ENCODE measurements at places on chromosomes 4 and X.

GRCh38 chrX:41145920-41146608, 60.8 kb downstream of the USP9X start:
- DNase-seq, result peak; percentile 3
- H3K27me3 ChIP-seq, result no peaks in the 10 kb centered on the region
- H3K36me3 ChIP-seq, result peaks cover 1% of the 10 kb centered on the region
- H3K4me1 ChIP-seq, result no peaks in the 10 kb centered on the region

DNA sequence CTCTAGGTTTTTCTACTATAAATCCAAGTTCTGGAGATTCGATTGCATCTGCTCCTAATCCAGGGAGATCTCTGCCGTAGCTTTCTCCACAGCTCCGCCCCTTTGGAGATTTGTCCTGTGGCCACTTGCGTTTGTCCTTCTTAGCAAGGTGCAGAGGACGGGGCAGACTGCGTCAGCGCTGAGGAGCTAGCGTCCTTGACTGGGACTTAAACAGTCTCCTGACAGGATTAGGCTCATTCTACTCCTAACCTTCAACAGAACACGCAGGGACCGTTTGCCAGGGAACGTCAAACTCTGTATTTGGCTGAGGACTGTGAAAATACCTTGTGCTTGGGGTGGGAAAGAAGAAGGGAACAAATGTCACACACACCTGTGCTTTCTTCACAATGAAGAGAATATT, 38.6 kb downstream of the SORBS2 start:
- no peaks in the 10 kb centered on the region for H3K36me3 ChIP-seq
- no peaks in the 10 kb centered on the region for H3K27me3 ChIP-seq
- H3K4me3 ChIP-seq, result no peak overlapping the region
- no peak for DNase-seq

GRCh38 chrX:136176399-136176825, 29.1 kb downstream of the FHL1 start:
- no peaks in the 10 kb centered on the region for H3K36me3 ChIP-seq
- no peaks in the 10 kb centered on the region for H3K4me1 ChIP-seq
- no peak overlapping the region for H3K4me3 ChIP-seq
- no peaks in the 10 kb centered on the region for H3K27me3 ChIP-seq
- no peak overlapping the region for H3K27ac ChIP-seq

- H3K27me3 ChIP-seq, result no peaks in the 10 kb centered on the region
- no peaks in the 10 kb centered on the region for H3K4me1 ChIP-seq
- no peaks in the 10 kb centered on the region for H3K36me3 ChIP-seq
- H3K4me3 ChIP-seq, result no peak overlapping the region
- no peak overlapping the region for H3K27ac ChIP-seq
These were observed 1044.0 kb downstream of the CCSER1 start for GRCh38 chr4:91171217-91171616.

DNA sequence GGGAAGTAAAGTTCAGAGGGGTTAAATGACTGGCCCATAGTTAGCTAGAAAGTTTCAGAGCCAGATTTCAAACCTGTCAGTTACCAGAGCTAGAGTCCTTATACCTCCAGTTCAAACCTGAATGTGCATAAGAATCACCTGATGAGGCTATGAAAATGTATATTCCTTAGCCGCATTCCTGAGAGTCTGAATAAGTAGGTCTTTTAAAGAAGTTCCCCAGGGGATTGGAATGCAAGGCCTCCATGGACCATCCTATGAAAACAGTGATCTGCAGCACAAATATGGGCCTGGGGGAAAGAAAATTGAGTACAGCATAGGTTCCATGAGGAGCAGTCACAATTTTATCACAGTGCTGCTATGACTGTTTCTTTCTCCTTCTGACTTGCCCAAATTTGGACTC, 263.9 kb upstream of the CXorf66 start:
- no peaks in the 10 kb centered on the region for H3K27me3 ChIP-seq
- no peaks in the 10 kb centered on the region for H3K4me1 ChIP-seq
- no peak overlapping the region for H3K4me3 ChIP-seq

DNA sequence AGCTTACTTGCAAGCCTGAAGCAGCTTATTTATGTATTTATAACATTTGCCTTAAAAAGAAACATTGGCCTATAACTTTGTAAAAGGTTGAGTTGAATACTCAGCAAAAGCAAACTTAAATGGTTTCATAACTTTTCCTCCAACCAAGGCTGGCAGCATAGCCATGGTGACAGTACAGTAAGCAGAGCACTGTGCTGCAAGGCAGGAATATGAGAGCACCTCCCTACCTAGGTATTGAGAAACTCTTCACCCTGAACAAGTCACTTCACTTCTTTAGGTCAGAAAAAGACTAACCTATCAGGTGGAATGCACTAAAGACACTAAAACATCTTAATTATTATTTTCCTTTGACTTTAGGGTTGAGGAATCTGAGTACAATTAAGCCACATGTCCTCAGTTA, 63.9 kb upstream of the GYPA start:
- peak; percentile 3 for DNase-seq
- H3K27me3 ChIP-seq, result no peaks in the 10 kb centered on the region

GRCh38 chr4:124555959-124556358, 156.6 kb downstream of the ANKRD50 start:
- no peak for DNase-seq
- no peaks in the 10 kb centered on the region for H3K27me3 ChIP-seq
- H3K36me3 ChIP-seq, result no peaks in the 10 kb centered on the region
- no peak overlapping the region for H3K27ac ChIP-seq

GRCh38 chr4:152243896-152244595, 291.8 kb downstream of the FBXW7 start:
- H3K4me1 ChIP-seq, result peaks cover 15% of the 10 kb centered on the region
- H3K27me3 ChIP-seq, result no peaks in the 10 kb centered on the region
- H3K36me3 ChIP-seq, result no peaks in the 10 kb centered on the region
- no peak overlapping the region for H3K4me3 ChIP-seq
- no peak overlapping the region for H3K27ac ChIP-seq

GRCh38 chr4:123731035-123731434, 334.4 kb downstream of the SPRY1 start:
- no peaks in the 10 kb centered on the region for H3K4me1 ChIP-seq
- H3K27me3 ChIP-seq, result no peaks in the 10 kb centered on the region
- no peak overlapping the region for H3K27ac ChIP-seq
- no peak for DNase-seq
- H3K4me3 ChIP-seq, result no peak overlapping the region

- H3K4me1 ChIP-seq, result no peaks in the 10 kb centered on the region
- H3K27ac ChIP-seq, result no peak overlapping the region
- no peaks in the 10 kb centered on the region for H3K27me3 ChIP-seq
- H3K36me3 ChIP-seq, result no peaks in the 10 kb centered on the region
These were observed 423.3 kb downstream of the ARHGAP24 start for GRCh38 chr4:85898231-85898630.

GRCh38 chr4:42293967-42294813, 103.1 kb upstream of the SHISA3 start:
- H3K27me3 ChIP-seq, result no peaks in the 10 kb centered on the region
- no peaks in the 10 kb centered on the region for H3K4me1 ChIP-seq
- no peaks in the 10 kb centered on the region for H3K36me3 ChIP-seq
- H3K4me3 ChIP-seq, result no peak overlapping the region

DNA sequence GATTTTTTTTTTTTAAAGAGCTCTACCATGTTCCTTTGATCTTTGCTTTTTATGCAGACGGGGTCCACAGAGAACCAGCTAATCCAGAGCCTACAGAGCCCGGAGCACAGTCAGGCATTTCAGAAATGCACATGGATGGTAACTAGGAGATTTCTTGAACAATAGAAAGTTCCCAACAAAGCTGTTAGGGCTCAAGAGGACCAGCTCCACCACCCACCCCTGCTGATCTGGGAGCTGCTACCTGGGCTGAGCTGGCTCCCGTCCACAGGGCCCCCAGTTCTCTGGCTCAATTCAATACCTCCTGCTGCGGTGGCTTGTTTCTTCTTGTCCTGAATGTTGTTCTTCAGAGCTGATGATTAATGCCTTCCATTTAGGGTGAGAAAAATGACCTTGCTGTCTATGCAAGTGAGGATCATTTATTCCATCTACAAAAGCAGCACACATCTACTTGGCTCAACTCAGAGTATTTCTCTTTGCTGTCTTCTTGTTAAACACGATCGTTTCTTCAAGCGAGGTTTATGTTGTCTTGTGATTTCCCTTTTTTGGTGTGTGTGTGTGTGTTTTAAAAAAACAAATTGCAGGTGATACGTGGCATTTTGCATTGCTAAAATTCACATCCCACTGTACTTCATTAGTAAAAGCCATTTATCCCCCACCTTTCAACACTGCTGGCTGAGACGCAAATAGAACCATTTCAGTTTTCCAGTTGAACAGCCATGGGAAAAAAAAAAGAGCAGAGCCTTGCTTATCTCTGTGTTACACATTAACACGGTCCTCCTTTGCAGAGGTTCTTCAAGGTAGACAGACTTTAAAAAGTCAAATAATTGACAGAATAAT, 31.3 kb downstream of the IGFBP7 start:
- peak; percentile 58 for DNase-seq
- H3K4me3 ChIP-seq, result no peak overlapping the region
- H3K36me3 ChIP-seq, result peaks cover 10% of the 10 kb centered on the region

DNA sequence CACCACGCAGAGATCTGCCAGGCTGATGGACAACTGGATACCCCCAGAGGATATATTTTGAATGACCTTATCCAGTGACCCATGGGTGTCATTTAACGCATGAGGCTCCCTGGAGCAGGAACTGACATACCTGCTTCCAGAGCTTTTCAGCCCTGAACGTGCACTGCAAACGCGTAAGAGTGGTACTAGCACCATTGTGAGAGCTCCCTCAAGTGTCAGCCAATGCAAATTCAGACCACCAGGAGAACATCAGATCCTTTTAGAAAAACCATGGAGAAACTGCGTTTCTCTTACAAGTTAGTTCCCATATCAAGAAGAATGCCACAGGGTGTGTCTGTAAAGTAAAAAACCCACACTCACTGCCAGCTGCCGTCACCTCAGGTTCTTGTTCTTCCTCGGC, 7.3 kb downstream of the TREX2 start:
- H3K4me3 ChIP-seq, result no peak overlapping the region
- DNase-seq, result peak; percentile 20
- H3K27ac ChIP-seq, result no peak overlapping the region

DNA sequence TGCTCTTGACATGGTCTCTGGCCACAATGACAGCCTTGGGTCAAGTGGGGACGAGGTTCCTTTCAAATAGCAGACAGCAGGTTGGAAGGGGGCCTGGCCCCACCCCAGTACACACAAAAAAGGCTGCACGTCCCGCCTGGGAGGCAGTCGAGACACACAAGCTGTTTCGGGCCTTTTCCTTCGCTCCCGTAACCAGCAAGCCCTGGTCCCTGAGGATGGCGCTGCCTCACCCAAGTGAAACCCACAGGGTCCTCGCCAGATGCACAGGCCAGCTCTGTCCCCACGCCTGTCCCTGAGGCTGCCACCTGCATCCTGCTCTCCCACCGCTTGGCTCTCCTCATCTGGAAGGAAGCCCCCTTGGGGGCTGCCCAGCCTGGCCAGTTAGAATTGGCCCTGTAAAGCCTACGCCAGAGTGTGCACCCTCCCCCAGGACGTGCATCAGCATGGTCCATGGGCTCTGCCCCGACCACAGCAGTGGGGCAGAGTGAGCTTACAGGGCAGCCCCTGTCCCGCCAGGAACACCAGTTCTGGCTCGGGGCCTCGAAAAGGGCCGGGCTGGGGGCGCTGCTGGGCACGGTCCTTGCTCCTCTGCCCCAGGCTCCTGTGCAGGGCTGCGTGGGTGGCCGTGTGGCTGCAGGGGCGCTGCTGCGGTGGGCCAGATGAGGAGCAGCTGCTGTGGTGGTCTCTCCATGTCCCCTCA, 2.0 kb downstream of the CPLX1 start:
- no peak overlapping the region for H3K27ac ChIP-seq
- no peaks in the 10 kb centered on the region for H3K36me3 ChIP-seq
- H3K27me3 ChIP-seq, result peaks cover 47% of the 10 kb centered on the region
- no peak for DNase-seq
- H3K4me1 ChIP-seq, result peaks cover 2% of the 10 kb centered on the region
- H3K4me3 ChIP-seq, result no peak overlapping the region

DNA sequence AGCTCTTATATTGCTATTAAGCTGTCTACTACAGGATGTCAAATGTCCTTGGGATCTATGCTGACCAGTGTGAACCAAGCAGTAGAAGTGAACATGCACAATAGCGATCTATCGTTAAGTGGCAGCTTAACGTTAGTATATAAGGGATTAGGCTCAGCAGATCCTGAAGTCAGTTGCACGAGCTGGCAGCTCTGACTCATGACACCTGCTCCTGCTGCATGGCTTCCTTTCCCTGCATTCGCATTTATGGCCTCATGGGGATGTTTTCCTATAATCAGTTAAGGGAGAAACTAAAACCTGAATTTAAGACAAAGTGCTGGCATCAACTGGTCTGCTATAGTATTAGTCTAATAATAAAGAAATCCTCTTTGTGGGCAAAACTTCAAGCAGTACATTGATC, 12.7 kb upstream of the MCUB start:
- H3K36me3 ChIP-seq, result peaks cover 7% of the 10 kb centered on the region
- no peak overlapping the region for H3K27ac ChIP-seq
- no peaks in the 10 kb centered on the region for H3K27me3 ChIP-seq

DNA sequence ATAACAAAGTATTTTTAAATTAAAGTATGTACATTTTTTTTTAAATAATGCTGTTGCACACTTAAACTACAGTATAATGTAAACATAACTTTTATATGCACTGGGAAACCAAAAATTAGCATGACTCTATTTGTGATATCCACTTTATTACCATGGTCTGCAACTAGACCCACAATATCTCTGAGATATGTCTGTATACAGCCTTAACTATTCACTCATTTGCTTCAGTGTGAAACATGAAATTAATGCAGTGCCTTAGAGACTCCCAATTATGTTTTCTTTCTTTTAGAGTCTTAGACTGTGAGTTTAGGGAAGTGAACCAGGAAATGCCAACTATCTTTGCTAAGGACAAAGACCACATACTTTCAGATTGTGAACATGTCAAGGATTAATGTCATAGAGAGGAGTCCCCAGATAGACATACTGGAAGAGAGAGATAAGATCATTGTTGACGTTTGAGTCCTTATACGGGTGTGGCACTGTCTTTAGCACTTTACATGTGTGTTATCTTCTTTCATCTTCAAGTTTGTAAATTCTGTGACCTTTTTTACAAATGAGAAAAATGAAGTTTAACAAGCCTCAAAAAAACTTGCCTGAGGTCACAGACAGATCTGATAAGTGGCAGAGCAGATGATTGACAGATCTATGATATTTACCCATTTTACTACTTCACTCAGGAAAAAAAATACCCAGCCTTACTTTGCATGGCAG, 23.2 kb downstream of the CXorf58 start:
- peak; percentile 95 for DNase-seq
- no peaks in the 10 kb centered on the region for H3K27me3 ChIP-seq
- H3K4me1 ChIP-seq, result no peaks in the 10 kb centered on the region
- no peaks in the 10 kb centered on the region for H3K36me3 ChIP-seq
- no peak overlapping the region for H3K4me3 ChIP-seq
- no peak overlapping the region for H3K27ac ChIP-seq

GRCh38 chr4:1315836-1316536, 26.3 kb downstream of the MAEA start:
- no peaks in the 10 kb centered on the region for H3K4me1 ChIP-seq
- peaks cover 67% of the 10 kb centered on the region for H3K36me3 ChIP-seq

GRCh38 chr4:143348233-143349077, 11.8 kb downstream of the GAB1 start:
- DNase-seq, result peak; percentile 76
- H3K27ac ChIP-seq, result peak overlapping the region; percentile 50
- H3K4me1 ChIP-seq, result peaks cover 15% of the 10 kb centered on the region
- no peaks in the 10 kb centered on the region for H3K36me3 ChIP-seq
- no peaks in the 10 kb centered on the region for H3K27me3 ChIP-seq

GRCh38 chrX:150868625-150869024, 29.8 kb downstream of the CD99L2 start:
- H3K36me3 ChIP-seq, result no peaks in the 10 kb centered on the region
- no peak for DNase-seq
- H3K27me3 ChIP-seq, result no peaks in the 10 kb centered on the region
- H3K4me3 ChIP-seq, result no peak overlapping the region
- H3K27ac ChIP-seq, result no peak overlapping the region
- no peaks in the 10 kb centered on the region for H3K4me1 ChIP-seq

- no peaks in the 10 kb centered on the region for H3K4me1 ChIP-seq
- no peaks in the 10 kb centered on the region for H3K36me3 ChIP-seq
- no peak overlapping the region for H3K4me3 ChIP-seq
These were observed 38.0 kb upstream of the CXXC4 start for GRCh38 chr4:104532677-104533076.
